ENCODE measurements at places on chromosomes 2 and 18.

DNA sequence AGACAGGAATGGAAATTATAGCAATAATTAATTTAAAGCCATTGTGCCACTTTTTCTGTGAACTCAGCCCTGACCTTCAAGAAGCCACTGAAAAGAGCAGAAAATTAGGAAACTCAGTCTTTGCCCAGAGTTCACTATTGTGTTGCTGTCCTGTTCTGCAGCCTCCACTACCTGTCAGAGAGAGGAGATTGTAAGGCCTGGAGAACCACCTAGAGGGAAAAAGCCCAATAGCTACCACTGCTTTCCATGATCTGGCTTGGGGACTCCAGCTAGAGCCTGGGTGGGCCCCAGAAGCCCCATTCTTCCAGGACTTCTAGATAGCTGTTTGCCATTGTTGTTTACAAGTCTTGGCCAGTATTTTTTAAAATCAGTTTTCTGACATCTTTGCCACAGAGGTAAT, 176.1 kb upstream of the KLF7 start:
- no peak for DNase-seq

DNA sequence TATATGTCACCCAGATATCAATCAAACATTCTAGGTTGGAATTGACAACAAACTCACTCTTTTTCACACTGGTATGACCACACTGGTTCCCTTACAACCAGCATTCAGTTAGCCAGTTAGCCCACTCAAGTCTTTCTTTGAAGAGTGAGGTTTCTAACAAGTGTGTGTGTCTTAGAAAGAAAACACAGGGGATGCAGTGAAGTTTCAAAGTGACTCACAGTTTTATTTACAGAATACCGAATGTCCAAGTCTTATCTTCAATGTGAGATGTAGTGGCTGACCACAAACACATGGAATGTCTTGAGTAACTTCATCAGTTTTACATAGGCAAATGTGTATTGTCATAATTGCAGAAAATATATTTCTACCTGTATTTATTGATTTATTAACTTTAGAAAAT, 274.7 kb upstream of the HNMT start:
- no peak for DNase-seq

- peak; percentile 57 for DNase-seq
These were observed at the start of gene TRABD2A for GRCh38 chr2:84880645-84881521. Gene TRABD2A, minus strand, starts transcription at chr2:84881084. Its CDS starts 45 bp downstream, at chr2:84881039.

GRCh38 chr2:181076658-181077057, 96.3 kb downstream of the UBE2E3 start:
- no peak for DNase-seq

DNA sequence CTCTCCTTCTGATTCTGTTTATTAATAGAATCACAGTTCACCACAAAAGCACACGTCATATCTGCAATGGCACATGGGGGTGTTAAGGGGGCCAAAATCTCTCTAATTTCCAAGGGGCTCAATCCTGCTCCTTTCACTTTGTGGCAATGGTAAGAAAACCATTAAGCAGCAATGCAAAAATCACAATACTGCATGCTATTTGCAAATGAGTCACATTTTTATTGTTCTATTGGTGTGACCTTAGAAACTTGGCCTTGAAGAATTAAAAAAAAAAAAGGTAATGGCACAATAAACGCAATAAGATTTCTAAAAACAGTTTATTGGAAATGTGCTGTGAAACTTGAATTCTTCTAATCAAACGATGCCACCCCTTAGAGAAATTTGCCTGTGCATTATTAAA, 251.5 kb downstream of the ZNF521 start:
- DNase-seq: no peak

- DNase-seq: no peak
These were observed 4.4 kb downstream of the RAMP1 start for GRCh38 chr2:237863689-237864443.

DNA sequence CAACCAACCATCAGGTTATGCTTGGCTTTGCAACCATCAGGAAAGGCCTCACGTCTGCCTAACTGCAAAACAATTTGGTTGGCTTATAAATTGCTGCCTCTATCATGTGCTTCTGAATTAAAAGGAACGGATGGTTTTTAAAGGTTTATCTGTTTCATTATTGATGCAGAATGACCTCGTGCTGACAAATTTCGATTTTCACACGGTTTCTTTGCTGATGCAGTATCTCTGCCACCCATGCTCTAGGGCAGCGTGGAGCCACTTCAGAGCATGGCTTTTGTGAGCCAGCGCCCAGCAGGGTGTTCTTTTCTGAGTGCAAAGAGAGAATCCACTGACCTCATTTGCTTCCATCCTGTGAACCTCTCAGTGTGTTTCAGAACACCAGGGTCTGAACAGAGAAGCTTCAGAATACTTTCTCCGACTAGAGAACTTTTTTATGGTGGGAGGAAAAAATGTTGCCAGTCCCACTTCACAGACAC, 143.1 kb upstream of the L3MBTL4 start:
- no peak for DNase-seq

Measured in stimulated activated CD8-positive, alpha-beta memory T cell treated with anti-CD3 and anti-CD28 coated beads, Interleukin-2, amount 100 ng/mL, for 48 hours (primary cell).